ENCODE measurements at places on chromosomes 3 and 15.

DNA sequence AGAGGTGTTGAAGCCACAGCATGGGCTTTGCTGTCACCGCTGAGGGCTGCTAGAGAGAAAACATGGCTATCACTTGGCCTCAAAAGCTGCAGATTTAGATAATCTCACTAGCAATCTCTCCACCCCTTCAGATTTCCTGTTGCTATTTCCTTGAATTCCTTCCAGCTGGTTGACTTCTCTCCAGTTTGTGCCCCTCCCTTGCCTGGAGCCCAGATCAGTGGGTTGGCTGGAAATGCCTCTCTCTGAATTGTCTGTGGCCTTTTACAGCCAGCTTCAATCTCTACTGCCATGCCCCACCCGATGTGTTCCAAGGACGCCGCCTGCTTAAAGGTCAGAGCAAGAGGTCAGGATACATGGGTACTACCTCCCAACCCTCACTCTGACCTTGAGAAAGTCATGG, 294.1 kb downstream of the NTRK3 start:
- no peak for DNase-seq

GRCh38 chr15:95663156-95664100, 667.1 kb upstream of the NR2F2 start:
- no peak for DNase-seq

DNA sequence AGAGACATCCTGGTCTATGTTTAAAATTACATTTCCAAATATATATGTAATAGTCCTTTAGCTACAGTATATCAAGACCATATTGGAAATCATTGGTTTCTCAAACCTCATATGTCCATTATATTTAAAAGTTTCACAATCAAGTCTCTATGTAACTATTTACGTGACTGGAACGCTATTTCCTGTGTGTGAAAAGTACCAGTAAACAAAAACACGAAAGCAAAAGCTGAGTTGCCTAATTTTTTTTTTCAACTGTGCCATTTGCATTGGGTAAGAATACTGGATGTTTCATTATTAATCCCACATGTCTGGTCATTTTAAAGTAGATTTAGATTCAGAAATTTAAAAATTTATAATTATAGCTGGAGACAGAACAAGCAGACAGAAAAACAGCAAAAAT, 381.4 kb downstream of the TBC1D5 start:
- no peak for DNase-seq

- peak; percentile 74 for DNase-seq
Observed at GRCh38 chr15:45186771-45187577, 792 bp downstream of the SHF start.

All from GM23338 (cell line).